ENCODE measurements at places on chromosomes 6 and 20.

- DNase-seq: no peak
Measured at GRCh38 chr6:35449287-35449881, 2.8 kb upstream of the FANCE start.

DNA sequence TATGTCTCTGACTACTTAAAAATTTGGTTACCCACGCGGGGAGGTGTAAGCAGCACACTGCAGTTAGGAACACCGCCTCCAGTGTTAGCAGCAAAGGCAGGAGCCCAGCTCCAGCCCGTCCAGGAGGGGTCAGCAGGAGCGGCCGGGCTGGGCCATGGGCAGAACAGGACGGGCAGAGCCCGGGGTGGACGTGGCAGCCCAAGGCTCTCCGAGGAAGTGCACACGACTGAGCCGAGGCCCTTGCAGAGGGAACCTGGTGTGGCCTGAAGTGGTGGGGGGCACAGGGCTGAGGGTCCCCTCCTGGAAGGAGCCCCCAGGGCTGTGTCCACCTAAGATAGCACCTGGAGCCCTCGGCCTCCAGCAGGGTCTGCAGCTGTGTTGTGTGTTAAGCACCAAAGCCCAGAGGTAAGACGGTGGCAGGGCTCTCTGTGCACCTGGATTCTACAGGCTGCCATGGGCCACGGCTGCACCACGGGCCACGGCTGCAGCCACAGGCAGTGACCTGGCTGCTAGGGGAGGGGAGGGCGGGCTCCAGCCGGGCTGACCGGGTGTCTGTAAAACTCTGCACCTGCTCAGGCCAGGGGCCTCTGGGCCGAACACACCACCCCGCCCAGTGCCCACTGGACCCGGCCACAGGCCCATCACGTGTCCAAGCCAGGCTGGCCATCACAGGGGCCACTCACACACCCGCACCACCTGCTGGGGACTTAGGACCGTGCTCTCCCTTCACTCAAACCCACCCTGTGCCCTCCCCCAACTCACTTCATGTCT, 6.6 kb downstream of the SLC2A4RG start:
- DNase-seq: no peak

DNA sequence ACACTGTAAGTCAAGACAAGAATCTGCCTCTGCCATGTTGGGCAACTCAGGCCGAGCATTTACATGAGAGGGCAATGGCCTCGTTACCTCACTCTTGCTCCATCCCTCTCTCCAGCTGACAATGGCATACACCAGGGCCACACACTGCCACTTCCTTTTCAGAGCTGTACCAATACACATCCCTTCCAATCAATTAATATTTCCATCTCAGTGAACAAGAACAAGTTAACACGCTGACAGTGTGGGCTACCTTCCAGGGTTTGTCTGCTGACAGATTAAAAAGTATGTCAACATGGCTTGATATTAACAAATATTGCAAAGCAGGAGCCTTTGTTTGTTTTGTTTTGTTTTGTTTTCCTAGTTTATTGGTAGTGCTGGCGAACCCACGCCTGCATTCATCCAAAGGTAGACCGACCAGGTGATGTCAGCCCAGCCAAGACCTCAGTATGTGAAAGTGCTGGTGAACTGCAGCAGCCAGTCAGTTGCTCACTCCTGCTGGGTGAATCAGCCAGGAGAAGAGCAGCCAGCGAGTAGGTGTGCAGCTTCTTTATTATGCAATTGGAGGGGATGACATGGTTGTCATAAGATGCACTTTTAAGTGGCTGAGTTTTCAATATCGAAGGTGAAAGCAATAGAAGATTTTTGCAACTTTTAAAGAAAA, 487.3 kb upstream of the JARID2 start:
- no peak for DNase-seq

DNA sequence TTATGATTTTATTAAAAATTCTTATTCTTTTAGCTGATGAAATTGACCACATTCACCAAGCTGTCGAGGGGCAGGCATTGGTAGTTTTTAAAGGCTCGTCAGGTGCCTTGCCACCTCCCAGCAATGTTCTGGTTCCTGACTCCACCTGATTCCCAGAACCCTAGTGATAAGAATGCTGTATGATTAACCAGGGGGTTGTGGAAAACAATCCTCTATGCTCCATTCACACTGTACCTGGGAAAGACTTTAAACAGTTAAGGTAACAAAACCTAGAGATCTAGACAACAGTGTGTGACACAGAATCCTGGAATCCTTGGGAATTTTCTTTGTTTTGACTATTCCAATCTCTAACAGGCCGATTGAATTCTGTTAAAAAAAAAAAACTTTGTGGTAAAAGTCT, 165.7 kb upstream of the OLIG3 start:
- no peak for DNase-seq

DNA sequence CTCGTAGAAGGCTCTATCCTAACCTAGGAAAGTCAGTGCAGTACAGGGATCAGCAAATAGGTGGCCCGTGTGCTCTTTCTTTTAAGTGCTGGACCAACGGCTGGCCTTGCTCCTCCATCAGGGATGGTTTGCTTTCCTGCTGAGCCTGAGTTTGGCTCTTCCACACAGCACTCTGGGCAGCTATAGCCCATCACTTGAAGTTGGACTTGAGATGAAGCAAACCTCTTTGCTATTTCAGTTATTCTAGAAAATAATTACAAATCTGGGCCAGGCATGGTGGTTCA, 66.9 kb upstream of the KCNK16 start:
- no peak for DNase-seq

- DNase-seq: peak; percentile 55
Measured at GRCh38 chr6:150201772-150202329, 59.0 kb downstream of the PPP1R14C start.

GRCh38 chr20:50004229-50004628, 21.4 kb downstream of the SNAI1 start:
- no peak for DNase-seq

Measured in right renal pelvis (tissue), 4 donors.